ENCODE measurements at places on chromosomes 11 and 22.

DNA sequence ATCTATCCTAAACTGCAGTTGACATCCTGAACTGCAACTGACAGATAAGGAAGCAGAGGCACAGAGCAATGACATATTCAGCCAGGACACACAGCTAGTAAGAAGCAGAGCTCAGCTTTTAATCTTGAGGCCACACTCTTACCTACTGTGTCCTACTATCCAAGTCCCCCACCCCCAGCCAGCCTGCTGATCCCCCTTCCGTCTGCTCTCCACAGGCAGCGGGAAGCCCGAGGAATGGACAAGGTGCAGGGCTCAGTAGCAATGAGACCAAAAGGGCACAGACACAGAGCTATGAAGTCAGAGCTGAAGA is 4.3 kb downstream of the POLR3H start:
- no peak for DNase-seq

GRCh38 chr11:90476442-90477007 is 253.7 kb upstream of the CHORDC1 start:
- DNase-seq = peak; percentile 16

DNA sequence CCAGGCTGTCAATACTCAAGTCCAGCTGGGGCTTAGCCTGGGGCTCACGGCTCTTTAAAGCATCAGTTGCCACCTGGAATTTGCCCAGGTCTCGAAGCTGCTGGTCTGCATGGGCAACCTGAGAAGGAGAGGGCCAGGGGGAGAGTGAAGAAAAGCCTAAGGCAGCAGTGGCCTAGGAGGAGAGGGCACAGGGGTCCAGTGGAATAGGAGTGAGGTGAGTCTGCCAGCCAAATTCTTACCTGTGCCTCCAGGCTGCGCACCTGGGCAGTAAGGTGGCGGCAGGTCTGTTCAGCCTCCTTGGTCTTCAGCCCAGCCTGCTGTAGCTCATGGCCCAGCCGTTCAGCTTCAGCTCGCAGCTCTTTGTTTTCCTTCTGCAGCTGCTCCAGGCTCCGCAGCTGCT is 10.0 kb downstream of the IL18BP start:
- DNase-seq = no peak

GRCh38 chr11:898540-899190 is 11.9 kb downstream of the CHID1 start:
- no peak for DNase-seq

GRCh38 chr11:42974510-42975179 is 337.2 kb upstream of the API5 start:
- no peak for DNase-seq

- no peak for DNase-seq
Measured at GRCh38 chr11:45178890-45179671, 32.6 kb downstream of the PRDM11 start.

GRCh38 chr11:6717426-6717825 is 34.3 kb upstream of the MRPL17 start:
- DNase-seq = no peak

GRCh38 chr11:19087658-19088057 is 27.1 kb upstream of the MRGPRX2 start:
- DNase-seq = no peak

- no peak for DNase-seq
Measured at GRCh38 chr11:111135101-111135500, 110.4 kb upstream of the POU2AF2 start.

GRCh38 chr22:18109410-18110193 is 1.0 kb upstream of the TUBA8 start:
- DNase-seq = no peak

GRCh38 chr11:18365741-18366140 is 28.6 kb upstream of the LDHA start:
- DNase-seq = no peak

Measured in GM13977 (cell line).